ENCODE measurements at places on chromosomes 13 and 19.

- DNase-seq, result no peak
Observed at GRCh38 chr13:39419876-39420275, 183.1 kb downstream of the LHFPL6 start.

GRCh38 chr13:35646056-35646774 is 169.7 kb upstream of the MAB21L1 start:
- DNase-seq, result no peak

GRCh38 chr19:32407004-32407992 is 1.7 kb downstream of the DPY19L3 start:
- no peak for DNase-seq

GRCh38 chr13:97005625-97006262 is 11.5 kb upstream of the OXGR1 start:
- no peak for DNase-seq

- no peak for DNase-seq
Observed at GRCh38 chr19:29695765-29696564, 19.1 kb downstream of the C19orf12 start.

- no peak for DNase-seq
Observed at GRCh38 chr13:59982631-59983382, 180.9 kb downstream of the DIAPH3 start.

GRCh38 chr13:22964245-22964966 is 216.4 kb upstream of the SGCG start:
- no peak for DNase-seq

GRCh38 chr13:70054572-70054971 is 53.1 kb upstream of the ATXN8OS start:
- no peak for DNase-seq

DNA sequence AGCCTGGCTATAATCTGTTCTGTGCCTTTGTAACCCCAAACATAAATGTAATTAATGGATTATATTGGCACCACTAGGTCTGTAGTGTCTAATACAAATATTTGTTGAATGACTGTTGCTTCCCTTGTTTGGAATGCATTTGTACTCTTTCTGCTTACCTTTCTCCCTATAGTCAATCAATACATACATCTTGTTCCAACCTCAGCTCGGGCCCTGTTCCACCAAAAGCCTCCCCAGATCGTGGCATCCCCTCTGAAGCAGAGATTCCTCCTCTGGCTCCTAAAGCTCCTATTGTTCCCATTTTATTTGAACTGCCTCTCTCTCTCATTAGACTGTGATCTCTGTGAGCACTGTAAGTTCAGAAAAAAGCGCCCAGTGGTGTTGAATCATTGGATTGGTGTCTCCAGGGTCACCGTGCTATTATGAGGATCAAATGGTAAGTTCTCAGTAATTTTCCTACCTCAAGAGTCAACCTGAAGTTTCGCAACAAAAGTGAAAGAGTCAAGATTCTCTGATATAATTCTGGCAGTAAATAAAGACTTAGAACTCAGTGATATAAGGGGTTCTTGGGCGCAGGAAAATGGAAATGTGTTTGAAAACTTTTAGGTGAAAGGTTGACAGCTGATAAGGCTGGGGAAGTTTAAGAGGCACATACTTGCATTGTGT is 151.5 kb downstream of the KLF5 start:
- no peak for DNase-seq

DNA sequence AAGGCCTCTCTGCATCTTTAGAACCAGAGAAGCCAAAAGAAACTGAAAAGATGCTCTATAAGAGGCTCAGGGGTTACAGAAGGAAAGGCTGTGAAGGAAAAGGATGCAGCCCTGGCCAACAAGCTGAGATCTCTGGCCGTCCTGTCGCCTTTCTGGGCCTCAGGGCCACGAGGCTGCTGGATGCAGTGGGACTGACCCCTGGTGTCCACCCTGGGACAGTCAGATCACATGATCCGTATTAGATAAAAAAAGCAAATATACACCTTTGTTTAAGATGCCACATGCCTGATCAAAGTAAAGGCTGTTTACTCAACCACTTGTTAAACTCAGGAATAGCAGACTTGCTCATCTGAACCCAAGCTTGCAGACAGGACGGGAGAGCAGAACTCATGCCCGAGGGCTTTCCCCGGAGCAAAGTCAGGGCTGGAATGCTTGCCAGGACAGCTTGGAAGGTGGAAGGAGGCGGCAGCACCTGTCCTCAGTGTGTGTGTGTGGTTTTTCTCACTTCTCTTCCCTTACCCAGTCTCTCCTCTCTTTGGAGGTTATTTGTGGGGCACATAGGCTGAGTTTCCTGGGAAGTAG is 206.5 kb upstream of the TSHZ3 start:
- DNase-seq, result no peak

DNA sequence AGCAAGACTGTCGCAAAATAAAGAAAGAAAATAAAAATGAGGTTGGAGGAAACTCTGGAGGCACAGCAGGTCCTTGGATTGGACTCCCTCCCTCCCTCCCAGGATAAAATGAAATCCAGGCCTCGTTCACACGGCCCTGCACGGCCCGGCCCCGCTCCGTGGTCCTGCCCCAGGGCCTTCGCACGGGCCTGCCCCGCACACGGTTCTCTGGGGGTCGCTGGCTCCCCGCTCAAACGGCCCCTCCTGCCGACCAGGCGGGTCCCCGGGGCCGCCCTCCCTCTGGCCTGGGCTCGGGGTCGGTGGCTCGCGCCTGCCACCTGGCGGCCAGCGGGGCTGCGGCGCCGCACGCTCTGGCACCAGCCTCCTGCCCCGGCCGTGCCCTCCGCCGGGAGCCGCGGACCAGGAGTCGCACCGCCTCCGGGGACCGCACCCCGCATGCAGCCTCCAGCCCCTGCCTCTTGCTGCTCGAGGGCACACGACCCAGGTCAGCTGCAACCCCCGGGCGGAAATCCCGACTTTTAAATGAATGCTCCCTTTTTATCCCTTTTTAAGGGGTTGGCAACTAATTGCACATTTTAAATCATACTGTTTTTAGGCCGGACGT is 1.5 kb upstream of the WDR18 start:
- DNase-seq, result no peak

- no peak for DNase-seq
Observed at GRCh38 chr13:113238536-113238935, 29.1 kb downstream of the CUL4A start.

DNA sequence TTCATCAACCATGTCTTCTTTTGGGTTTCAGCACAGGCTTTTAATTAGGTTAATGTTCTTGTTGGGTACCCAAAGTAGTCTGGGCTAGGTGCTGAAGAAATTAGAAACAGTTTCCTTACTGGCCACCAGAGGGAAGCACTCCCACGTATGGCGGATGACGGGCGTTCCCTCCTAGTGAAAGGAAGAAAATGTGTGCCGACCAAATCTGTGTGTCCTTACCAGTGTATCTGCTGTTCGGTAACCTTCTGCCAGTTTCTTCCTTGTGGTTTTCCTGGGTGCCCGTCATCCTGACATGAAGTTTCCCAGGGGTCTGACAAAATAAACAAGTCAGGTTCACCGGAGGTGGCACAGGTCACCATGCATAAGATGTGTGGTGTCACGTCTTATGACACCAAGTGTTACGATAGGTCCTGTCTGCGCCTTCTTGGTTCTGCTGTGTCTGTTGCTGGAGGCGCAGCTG is 6.0 kb upstream of the WDR88 start:
- DNase-seq, result no peak

Data from HS-5 (cell line).